Endothelial cell (in vitro differentiated cells): ENCODE measurements at places on chromosomes 16 and 17.

GRCh38 chr17:80937462-80938381, 53.9 kb upstream of the CHMP6 start:
- no peak for DNase-seq

GRCh38 chr17:50955160-50955559, 89.0 kb upstream of the TOB1 start:
- no peak for DNase-seq

DNA sequence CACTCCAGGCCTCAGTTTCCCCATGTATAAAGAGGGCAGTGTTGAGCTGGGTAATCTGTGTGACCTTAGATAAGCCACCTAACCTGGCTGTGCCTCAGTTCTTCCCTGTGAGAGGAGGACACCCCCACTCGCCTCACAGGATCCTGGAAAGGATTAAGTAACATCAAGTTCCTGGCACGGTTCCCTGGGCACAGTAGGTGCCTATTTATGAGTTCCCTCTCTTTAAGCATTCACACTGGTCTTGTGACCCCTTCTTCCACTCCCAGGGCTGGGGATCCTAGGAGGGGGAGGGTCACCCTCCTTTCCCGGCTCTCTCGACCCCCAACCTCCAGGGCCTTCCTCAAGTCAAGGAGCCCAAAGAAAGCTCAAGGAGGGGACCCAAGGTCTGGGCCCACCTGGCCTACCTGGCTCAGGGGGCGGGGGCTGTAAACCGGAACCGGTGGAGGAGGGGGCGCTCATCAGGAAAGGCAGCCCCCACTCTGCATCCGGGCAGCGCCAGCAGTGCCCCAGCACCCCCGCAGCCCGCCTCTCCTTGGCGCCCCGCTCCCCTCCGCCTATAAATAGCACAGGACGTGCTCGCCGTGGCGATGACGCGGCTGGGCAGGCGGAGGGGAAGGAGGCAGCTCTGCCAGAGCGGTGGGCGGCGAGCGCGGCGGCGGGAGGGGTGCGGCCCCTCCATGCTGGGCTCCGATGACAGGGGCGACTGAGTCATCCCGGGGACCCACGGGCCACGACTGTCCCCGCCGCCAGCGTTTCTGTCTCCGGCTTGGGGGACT, 9.4 kb downstream of the RPL19 start:
- DNase-seq = no peak

DNA sequence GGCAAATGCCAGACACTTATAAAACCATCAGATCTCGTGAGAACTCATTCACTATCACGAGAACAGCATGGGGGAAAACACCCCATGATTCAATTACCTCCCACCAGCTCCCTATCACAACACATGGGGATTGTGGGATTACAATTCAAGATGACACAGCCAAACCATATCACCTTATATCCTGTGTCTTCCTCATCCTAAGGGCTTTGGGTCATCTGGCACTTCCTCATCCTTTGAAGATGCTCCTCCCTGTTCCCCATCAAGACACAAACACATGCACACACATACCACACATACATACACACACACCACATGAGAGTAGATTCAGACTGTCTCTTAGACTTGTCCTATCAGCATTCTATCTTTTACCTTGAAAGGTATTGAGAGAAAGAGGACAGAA, 2.8 kb upstream of the PMFBP1 start:
- no peak for DNase-seq

DNA sequence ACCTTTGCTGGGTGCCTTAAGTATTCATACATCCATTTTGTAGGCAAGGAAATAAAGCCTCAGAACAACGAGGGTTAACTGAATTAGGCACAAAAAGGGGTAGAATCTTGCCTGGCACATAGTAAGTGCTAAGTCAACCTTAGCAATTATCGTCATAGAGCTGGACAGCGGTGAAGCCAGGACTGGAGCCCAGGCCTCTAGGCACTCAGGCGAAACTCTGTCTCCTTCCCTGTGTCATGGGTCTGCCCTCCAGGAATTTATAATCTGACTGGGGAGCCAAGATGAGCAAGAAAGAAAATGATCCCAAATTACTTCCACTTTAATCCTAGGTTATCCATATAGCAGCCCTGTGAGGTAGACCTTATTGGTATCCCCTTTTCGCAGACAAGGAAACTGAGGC, 61.4 kb downstream of the KATNIP start:
- no peak for DNase-seq

GRCh38 chr17:49829026-49829425, 18.8 kb downstream of the TAC4 start:
- no peak for DNase-seq

- no peak for DNase-seq
Observed at GRCh38 chr16:55663765-55664677, 8.2 kb downstream of the SLC6A2 start.

DNA sequence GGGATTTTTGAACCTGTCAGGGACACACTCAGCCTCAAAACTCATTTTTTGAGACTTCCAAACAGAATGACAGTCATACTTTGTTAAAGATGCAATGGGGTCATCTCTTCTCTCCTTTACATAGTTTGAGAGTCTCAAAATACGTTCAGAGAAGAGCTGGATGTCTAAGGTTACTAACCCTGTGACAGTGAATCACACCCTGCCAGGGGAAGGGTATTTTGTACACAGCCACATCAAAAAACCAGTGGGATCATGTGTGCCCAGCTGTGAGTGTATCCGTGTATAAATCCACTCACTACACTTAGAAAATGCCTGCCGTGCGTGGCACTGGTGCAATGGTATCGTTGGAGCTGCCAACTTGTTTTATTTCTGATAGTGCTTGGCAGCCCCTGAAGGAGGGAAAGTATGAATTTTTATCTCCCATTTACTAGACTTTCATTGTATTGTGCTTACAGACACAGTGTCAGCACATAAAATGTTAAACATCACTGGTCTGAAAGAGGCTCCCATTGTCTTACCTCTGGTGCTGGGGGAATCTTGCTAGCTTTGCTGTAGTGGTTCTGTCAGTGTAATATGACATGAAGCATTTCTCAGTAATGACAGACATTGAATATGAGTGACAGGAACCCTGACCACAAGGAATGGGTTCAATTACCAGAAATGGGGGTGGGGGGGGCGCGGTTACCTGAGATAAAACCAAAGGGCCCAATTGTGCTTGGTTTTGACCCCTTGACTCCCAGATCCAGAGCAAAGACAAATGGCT, 256.3 kb downstream of the FTO start:
- no peak for DNase-seq

GRCh38 chr17:72405662-72406230, 284.9 kb downstream of the SOX9 start:
- DNase-seq = no peak

DNA sequence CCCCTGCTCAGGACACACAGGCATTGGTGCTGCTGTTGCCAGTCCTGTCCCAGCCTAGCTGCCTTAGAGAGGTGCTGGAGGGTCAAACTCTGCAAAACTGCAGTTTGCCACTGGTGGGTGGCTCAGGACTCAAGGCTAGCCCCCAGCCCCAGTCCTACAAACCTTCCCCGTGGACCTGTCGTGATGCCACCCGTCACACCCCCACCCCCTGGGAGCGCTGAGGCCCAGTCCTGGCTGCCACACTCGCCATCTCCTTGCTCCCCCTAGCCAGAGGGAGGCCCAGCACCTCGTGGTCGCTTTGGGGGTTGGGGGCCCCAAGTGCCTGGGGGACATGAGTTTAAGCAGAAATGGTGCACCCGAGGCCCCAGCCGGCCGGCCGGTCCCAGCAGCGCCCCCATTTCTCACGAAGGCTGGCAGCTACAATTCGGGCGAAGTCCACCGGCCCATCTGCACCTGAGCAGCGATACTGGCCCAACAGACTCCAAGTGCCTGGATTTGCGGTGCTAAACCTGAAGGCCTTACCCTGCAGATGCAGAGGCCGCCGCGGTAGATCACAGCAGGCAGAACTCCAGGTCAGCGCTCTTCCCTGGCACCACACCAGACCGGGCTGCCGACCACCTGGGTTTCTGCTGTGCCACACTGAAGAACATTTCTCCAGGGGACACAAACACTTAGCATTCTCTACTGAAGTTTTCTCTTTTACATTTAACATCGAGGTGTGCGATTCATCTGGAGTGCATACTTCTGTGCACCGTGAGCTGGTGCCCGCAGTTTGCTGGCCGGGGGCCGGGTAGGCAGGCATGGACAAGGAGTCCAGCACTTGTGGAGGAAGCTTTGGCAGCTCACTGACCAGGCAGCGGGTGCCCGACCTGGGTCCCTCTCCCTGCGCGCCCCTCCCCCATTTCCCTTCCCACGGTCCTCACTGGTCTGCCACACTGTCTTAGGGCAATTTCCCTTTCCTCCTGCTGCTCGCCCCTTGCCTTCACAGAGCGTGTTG, 130.0 kb downstream of the KCNJ12 start:
- no peak for DNase-seq

DNA sequence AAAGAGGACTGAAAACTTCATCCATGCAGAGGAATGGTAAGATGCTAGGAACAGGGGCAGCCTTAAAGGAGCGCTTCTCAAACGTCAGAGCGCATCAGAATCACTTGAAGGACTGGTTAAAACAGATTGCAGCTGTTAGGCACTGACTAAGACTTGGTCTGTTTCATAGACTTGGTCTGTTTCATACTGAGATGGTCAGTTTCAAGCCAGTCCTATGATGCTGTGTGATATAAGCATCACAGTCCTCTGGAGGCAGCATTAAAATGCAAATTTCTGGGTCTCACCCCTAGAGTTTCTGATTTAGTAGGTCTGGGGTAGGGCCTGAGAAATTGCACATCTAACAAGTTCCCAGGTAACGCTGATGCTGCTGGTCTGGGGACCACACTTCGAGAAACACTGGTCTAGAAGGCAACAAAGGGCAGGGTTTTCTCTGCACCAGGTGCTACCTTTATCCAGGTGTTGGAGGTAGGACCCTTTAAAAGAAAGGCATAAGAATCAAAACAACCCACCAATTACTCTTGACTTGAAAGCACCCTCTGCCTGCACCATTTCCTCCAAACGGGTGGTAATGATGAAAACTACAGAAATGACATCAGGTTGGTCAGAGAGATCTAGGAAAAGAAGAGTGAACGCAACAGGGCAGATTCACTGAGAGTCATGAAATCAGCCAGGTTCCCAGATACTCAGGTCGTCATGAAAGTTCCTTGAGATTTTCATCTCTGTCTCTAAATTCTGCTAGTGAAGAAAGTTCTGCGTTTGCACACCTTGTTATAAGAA, 95.0 kb upstream of the RCVRN start:
- no peak for DNase-seq

- no peak for DNase-seq
Observed at GRCh38 chr16:70749006-70749678, 51.8 kb downstream of the VAC14 start.

- peak; percentile 35 for DNase-seq
Observed at GRCh38 chr17:35148144-35148543, 527 bp downstream of the UNC45B start.

GRCh38 chr17:15999141-15999973, at the start of the genes TTC19 and ZSWIM7:
TSS of gene TTC19 (plus strand) at chr17:15999824. CDS start at chr17:15999849, 25 bp downstream.
TSS of gene ZSWIM7 (minus strand) at chr17:15999704. CDS start at chr17:15999594, 110 bp downstream.
- DNase-seq = peak; percentile 95

DNA sequence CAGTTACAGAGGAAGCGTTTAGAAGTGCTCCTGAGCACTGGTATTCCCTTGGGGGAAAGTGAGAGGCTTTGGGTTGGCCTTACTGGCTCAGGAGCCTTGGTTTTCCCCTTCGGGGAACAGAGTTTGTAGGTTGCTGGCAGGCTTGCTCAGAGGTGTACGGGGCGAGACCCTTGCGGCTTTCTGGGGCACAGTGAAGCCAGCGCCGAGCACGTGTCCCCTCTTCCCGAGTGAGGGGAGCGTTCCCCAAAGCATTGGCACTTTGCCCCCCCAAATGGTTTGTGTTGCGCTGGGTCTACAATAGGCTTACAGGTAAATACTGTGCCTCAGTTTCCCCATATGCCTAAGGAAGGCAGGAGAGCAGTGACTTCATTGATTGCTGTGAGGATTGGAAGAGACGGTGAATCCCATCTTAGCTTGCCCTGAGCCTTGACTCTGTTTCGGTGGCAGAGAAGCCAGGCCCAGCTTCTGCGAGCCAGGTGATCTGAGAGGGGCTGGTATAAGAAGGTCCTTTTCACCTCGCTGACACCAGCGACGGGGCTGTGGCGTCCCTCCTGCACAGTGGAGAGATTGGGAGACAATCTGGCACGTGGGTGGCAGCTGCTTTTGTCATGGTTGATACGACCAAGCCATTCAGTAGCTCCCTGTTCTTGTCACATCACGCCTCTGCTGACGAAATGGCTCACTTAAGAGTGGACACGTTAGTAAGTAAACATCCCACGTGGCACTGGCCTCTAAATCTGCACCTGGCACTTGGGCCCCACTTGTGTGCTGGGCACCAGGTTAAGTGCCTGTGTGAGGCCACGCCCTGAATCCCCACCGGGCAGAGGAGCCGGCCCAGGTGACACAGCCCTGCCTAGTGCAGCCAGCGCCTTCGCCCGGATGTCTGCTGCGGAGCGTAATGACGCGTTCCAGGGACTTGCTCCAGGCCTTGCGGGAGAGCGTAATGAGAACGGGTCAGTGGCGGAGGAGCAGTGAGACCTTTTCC, 55.0 kb downstream of the MEAK7 start:
- DNase-seq = no peak

- peak; percentile 75 for DNase-seq
Observed at GRCh38 chr16:27779641-27780164, 229.8 kb downstream of the KATNIP start.

- no peak for DNase-seq
Observed at GRCh38 chr17:36691606-36692005, 90.2 kb downstream of the MRM1 start.

- no peak for DNase-seq
Observed at GRCh38 chr17:61532826-61533225, 58.2 kb downstream of the NACA2 start.
